NCI-H524 treated with DMSO at 0.1 percent for 48 hours (cell line): ENCODE measurements at places on chromosomes 5 and 9.

DNA sequence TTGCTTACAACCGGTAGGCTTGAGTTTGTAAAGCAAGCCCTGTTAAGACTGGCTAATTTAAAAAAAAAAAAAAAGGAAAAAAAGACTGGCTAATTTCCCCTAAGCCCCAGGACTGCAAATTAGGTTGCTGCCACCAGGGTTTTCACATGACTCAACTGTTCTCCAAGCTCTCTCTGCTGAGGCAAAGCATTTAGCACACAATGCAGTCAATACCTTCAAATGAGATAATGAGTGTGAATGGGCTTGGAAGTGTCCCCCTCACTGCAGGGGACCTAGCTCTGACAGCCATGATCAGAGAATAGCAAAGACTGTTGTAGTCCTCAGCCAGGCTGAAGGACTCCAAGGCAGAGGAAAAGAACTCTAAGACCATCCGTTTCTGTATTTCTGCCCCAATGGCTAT is 42.8 kb upstream of the ZSWIM6 start:
- DNase-seq = no peak

DNA sequence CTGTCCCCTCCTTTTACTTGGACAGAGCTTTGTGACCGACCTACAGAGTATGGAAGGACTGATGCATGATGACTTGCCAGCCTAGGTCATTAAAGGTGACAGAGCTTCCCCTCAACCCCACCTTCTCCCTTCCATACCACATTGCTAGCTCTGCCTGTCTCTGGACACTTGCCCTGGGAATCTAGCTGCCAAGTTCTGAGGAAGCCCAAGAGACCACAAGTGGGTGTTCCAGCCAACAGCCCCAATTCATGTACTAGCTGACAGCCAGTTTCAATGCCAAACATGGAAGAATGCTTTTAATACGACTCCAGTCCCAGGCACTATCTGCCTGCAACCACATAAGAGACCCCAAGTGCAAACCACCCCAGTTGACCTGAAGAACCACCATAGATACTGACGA is 477.1 kb downstream of the SPOCK1 start:
- DNase-seq = no peak

DNA sequence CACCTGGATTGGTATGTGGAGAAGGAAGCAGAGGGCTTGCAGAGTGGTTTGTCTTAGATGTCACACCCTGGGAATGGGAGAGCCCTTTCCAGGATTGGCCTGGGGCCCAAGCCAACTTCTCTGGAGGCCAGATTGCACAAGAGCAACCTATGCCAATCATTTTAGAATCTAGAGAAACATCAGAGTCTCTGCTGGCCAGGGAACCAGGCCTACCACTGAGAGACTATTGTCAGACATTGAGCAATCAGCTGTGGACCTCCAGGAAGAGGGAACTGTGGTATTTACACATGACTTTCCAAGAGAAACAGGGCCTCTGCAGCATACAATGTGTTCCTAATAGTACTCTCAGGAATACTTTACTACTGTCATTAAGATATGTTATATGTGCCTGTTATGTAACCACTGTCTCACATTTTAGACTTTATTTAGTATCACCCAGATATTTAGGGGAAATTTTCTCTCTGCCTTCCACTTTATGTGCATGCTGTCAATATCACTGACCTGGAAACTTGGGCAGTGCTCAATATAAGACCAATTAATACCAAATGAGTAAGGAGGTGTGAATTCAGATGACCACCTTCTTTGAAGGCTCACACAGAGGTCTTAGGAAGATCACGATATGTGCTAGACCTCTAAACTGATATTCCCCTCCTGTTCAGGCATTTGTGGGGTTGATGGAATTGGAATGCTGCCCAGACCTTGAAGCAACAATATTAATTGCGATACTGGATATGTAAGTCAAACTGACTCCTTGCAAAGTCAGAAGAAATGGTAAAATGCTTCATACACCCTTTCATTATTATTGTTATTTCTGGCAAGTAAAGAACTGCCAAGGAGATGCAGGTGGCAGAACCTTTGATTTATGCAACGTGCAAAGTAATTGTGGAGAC is 20.5 kb upstream of the CCL28 start:
- DNase-seq = no peak

DNA sequence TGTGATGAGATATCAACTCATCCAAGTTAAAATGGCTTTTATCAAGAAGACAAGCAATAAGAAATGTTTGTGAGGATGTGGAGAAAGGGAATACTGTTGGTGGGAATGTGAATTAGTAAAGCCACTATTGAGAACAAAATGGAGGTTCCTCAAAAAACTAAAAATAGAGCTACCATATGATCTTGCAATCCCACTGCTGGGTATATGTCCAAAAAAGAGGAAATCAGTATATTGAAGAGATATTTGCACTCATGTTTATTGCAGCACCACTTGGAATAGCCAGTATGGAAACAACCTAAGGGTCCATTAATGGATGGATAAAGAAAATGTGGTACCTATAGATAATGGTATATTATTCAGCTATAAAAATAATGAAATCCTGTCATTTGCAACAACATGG is 25.1 kb downstream of the PPIP5K2 start:
- no peak for DNase-seq
